ENCODE measurements at places on chromosomes 12 and 14.

- no peak for DNase-seq
Measured at GRCh38 chr14:23570806-23571483, 3.4 kb upstream of the AP1G2 start.

GRCh38 chr12:129373746-129374145 lies 520.5 kb downstream of the GLT1D1 start:
- DNase-seq = no peak

DNA sequence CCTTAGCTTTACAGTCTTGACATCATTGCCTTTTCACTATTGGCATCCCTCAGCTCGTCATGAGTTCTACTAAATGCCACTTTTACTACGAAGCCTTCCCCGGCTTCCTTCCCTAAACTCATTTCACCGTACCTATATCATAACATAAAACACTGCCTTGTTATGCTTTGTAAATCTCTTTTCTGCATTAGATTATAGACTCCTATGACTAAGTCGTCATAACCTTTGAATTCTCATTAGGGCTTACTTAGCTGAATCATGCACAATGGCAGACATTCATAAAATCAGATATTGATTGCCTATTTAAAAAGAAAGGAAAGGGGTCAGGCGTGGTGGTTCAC lies 21.0 kb downstream of the BTG1 start:
- DNase-seq = no peak

- DNase-seq = no peak
Measured at GRCh38 chr12:68901551-68901950, 31.4 kb downstream of the CPM start.

DNA sequence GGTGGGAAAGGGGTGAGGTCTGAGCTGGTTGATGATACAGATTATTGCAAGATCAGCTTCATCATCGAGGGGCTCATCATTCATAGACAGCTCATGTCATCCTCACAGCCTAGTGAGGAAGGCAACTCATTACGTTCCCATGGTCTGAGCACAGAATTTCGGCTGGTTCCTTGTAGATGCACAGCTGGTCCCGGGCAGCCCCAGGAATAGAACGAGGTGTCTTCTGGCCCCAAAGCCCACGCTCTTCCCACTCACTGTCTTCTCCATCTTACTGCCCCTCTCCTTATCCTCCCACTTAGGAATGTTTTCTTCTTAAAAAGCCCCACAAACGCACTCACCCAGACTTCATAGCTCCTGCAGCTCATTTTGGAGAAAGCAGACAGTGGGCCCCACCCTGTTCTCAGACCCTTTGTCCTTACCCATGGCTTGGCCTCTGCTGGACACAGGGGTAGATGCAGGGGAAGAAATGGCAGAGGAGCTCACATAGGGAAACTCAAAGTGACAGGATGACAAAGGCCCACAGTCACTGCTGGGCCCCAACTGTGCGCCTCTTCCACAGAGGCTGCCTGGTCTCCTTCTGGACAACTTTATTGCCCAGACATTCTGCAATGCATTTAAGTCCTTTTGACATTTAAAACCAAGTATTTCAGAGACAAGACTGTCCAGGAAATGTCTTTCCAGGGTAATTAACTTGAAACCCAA lies 162.2 kb downstream of the ADGRD1 start:
- DNase-seq = no peak

DNA sequence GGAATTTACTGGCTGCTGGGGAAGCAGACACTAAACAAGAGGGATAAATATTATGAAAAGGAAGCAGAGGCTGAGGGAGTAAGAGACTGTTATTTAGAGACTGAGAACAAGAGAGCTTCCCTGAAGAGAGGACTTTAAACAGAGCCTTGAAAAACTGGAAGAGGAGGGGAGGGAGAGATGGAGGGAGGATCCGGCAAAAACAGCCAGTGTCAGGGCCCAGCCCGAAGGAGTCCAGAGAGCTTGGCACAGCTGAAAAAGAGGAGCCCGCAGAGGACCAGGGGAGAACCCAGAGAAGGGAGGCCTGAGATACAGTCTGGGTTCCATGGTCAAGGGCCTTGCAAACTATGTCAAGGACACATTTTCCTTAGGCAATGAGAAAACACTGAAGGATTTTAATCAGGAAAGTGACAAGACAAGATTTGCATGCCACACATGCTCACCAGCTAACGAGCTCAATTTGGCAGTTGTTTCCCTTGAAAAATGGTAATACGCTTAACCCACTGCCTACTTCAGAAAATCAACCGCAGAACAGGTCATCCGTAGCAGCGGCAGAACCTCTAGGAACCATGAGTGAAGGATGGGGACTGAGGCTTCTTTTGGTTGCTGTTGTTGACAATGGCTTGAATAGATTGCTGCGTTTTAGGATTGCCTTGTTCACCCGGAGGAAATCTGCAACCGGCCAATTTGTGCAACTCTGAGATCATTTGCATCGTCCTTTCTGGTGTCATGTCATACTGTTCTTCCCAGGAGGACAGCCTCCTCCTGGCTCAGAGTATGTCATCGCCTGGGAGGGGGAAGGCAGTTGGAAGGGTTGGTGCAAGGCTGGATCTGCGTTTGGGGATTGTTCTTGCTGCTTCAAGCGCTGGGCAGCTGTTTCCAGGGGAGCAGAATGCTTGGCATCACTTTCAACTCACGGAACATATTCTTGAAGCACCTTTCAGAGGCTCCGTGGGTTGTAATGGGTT lies 108.2 kb downstream of the PRMT8 start:
- DNase-seq = no peak

DNA sequence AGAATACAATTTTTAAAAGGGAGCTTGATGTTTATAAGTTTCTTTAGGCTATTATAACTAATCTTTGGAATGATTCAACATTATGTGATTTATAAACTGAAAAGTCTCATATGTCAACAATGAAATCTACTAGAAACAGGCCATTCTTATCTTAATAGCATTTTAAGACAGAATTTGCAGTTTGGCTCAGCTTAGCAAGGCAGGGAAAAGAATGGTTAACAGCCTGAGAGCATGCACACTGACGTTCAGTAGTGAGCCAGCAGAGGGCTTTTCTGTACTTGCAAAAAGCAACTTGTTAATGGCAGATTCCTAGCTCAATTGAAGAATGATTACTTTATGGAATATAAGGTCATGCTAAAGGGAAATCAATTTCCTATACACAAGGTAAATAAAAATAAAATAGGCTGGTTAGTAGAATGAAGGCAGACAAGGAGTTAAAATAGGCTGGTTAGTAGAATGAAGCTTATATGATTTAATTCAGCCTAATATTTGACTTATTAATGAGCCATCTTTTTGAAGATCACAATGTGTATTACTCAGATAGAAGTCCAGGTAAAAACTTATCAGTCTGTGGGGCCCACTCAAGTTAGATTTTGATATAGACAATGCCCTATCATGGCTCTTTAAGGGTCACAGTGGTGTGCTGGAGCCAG lies 95.9 kb downstream of the OTOGL start:
- DNase-seq = no peak

GRCh38 chr12:58764100-58764953 lies 156.0 kb downstream of the LRIG3 start:
- DNase-seq = no peak

GRCh38 chr12:121390856-121391255 lies 9.1 kb upstream of the RNF34 start:
- no peak for DNase-seq

DNA sequence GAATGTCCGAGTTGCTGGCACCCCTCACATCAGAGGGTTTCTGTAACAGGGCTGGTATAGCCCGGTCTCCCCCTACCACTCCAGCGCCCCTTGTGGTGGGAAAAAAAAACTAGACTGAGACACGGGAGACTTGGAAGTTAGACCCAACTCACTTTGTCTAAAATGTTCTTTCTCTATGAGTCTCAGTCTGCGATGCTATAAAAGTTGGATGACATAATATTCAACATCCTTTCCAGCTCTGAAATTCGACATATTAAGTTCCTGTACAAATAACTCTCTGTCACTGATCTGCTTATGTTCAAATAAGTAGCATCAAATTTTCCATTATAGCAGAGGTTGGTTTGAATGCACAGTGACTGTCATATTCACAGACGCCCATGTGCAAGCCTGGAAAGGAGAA lies 25.7 kb upstream of the TC2N start:
- peak; percentile 26 for DNase-seq

GRCh38 chr14:64232095-64232838 lies 61.9 kb downstream of the ESR2 start:
- DNase-seq = no peak

DNA sequence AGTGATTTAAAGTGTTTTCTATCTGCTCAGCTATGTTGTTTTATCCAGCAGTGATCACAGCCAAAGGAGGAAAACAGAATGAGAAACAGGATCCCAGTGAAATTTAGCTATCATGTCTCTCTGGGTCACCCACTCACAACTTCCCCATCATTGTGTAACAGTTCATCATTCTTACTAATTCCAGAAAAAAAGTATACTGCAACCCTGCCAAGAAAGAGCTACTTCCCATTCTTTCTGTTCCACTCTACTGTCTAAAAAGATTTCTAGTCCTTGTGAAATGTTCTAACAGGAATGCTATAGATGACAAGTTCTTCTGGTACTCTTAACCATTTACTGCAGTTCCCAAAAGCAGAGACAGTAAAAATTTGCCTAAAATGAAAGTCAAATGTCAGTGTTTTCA lies 39.2 kb upstream of the CD163 start:
- DNase-seq = no peak

GRCh38 chr12:93229494-93230325 lies 148.0 kb upstream of the NUDT4 start:
- no peak for DNase-seq

DNA sequence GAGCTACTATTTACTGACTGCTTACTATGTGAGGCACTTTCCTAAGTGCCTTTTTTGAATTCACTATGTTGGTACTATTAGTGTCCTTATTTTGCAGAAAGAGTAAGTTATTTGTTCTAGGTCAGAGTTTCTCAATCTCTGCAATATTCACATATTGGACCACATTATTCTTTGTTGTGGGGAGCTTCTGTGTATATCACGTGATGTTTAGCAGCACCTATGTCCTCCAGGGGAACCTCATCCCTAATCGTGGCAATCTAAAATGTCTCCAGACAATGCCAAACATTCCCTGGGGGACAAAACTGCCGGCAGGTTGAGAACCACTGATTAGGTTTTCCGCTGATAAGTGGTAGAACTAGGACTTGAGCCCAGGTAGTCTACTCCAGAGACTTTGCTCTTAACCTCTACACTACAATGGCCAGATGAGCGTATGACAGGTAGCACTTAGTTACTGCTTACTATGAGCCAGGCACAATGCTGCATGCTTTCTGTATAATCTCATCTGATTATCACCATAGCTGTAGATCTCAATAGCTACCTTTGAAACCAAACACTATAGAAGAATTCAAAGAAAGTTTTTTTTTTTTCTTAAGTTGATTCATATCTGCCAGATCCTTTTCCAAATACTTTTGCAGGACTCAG lies 38.9 kb downstream of the NELL2 start:
- DNase-seq = no peak

DNA sequence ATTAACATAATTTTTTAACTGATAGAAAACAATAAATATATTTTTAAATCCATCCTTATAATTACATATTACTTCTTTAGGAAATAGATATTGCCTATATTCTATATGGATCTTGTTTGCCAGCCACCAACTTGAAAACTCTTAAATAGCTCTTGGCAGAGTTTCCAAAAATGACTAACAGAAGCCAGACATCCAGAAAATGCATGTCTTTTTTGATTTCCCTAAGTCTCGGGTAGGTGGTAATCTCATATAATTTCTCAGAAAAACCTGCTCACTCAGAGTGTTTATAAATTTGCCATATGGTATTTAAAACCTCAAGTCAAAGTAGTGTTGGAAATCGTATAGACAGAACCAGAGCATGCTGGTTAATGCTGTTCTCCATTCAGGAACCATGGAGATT lies 360.4 kb upstream of the FOXG1 start:
- DNase-seq = no peak

- no peak for DNase-seq
Measured at GRCh38 chr12:88383405-88383804, 196.9 kb downstream of the KITLG start.

GRCh38 chr14:80167793-80168448 lies 43.4 kb downstream of the DIO2 start:
- no peak for DNase-seq

DNA sequence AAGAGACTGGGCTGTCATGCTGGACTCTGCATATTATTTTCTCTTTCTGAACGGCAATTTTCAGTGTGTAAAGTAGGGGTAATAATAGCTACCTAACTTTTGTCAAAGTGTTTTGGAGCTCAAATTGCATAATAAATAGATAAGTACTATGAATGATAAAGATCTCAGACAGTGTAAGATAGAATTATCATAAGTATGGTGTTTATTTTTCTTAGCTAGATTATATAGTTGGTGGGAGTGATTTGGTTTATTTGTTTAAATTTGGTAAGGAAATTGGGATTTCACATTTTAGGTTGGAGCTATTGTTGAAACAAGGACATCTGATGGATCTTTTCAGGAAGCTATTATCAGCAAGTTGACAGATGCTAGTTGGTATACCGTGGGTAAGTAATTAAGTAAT lies 7.4 kb downstream of the ARID4A start:
- DNase-seq = no peak

DNA sequence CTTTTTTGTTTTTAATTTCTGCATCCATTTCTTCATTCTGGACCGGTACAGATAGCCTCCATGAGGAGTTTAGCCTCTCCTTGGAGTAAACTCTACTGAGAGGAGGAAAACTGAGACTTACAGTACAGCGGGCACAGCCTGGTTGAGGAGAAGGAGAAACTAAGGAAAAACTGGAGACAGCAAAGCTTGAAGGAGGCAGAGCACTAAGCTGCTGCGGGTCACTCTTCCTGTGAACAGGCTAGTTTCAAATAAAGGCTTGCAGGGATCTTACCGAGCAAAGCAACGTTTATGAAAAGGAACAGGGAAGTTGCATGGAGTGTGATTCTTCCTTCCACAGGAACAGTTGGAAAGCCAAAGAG lies 348 bp upstream of the SSTR1 start:
- DNase-seq = no peak

DNA sequence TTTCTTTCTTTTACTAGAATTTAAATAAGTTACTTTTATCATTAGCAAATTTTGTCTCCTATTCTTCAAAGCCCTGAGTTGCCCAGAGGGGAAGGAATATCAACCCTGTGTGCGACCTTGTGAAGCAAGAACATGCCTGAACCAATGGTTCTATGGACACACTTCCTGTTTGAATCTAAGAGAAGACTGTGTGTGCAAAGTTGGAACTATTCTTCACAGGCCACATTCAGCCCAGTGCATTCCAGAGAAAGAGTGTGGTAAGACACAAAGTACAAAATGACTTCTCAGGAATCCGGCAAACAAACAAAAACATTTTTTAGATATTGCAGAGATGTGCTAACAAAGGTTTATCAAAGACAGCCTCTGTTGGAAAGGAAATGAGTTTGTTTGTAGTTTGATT lies 90.8 kb upstream of the PTPRQ start:
- no peak for DNase-seq

All from CD8-positive, alpha-beta memory T cell (primary cell).